ENCODE measurements at places on chromosomes 3 and 15.

DNA sequence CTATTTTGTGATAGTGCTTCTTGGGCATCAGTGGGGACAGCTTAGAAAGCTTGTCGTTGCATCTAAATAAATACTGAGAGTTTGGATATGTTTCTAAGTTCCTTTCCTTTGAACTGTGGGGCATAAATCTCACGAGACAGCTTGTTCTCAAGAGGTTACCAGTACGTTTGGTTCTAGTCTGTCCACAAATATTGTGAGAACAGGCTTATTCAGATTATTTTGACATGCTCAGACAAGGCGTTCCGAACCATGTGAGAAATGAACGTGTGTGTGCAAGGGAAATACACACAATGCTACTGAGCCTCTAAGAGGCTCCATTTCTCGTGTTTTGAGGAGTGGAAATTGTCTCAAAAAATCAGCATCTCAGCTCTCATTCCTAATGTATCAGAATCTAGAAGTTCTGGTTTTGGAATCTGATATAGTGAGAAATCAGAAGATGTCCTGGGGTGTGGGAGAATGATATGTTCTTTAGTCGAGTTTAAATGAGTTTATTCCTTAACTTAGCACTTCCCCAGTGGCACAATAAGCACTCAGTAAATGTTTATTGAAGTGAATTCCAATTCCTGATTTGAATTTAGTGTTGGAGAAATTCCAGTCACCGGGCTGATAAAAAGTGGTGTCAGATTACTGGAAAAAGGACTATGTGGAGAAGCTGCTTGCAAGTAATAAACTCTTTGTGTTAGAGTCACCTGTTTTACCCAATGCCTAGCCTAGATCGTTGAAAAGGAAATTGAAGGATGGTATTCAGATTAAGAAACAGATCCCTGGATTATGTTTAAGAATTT, 481.5 kb downstream of the LPP start:
- DNase-seq, result no peak

DNA sequence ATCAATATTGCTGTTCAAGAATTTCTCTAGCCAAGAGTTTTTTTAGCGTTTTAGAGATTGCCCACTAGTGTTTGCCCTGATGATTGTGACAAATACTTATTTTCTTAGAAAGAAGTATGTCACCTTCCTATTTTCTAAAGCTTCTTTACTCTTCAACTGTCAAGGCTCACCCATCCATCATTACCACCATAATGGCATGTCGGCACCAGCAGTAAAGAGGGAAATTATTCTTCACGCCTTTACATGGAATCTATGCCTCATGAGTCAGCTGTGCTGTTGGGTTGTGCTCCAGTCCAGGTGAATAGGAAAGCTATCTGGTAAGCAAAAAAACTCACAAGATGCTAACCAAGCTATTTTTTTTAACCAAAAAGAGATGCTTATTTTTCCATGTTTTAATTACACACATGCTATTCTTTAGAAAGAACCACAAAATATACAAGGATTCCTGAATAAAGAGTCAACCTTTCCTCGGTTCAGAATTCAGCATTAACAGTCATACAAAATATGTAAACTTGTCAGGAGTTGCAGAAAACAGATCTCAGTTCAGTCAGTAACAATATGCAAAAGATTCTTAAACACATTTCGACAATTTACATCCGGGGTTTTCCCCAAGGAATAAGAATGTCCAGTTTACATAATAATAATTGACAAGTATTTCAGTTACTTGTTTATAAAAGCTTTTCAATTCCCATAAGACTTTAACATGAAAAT, 128.0 kb downstream of the ATP8B4 start:
- no peak for DNase-seq

GRCh38 chr3:121768452-121768851, 18.9 kb upstream of the GOLGB1 start:
- DNase-seq, result no peak

- DNase-seq, result no peak
Measured at GRCh38 chr15:73626072-73626471, 7.1 kb downstream of the NPTN start.

- DNase-seq, result no peak
Measured at GRCh38 chr3:183592821-183593220, 37.3 kb upstream of the KLHL6 start.

DNA sequence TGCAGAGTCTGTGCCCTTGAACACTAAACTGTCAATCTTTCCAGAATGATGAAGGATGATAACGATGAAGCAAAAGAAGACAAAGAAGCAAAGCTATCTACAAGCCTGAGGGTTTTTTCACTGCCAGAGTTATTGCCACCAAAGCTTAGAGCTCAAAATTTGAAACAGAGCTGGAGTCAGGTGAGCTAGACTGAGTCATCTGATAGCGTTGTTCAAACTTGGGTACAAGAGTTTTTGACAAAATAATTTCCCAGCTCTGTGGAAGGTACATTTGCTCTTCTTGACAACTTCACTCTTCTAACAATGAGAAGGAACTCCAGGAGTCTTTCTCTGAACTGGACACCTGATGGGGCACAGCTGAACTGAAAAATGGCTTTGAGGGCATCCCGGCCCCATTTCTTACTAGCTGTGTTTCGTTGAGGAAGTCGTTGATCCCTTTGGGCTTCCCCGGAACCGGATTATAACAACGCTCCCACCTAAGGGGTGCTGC, 715 bp downstream of the MCCC1 start:
- no peak for DNase-seq

- DNase-seq, result peak; percentile 76
Measured at GRCh38 chr3:124565013-124565412, 165.2 kb upstream of the UMPS start.

DNA sequence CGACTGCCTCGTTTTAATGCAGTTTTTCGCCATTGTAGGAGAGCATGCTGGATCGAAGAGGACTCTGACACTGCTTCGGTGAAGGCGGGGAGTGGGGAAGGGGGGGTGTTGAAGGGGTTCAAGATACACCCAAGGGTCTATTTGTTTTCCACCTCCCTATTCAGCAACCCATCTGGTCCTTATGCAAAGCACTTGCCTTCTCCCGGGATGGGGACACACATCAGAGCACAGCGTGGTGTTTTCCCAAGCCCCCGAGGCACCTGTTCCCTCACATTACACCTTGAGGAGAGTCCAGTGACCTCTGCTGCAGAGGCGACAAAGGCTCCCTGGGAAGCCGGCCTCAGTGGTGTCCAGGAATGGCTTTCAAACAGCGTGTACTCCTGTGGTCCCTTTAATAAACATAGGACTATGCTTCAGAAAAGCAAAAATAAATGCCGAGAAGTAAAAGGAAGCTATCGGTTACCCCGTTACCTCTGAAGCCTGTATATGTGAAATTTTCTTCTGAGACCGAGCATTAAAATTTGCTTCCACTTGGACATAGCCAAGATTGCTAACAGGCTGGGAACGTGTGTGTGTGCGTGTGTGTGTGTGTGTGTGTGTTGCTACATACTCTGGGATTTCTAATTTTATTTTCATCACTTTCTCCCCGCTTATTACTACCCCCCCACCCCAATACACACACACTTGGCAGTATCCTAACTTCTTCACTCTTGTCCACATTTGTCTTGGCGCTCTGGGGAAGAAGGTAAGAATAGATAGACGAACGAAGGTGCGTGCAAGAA, 53.2 kb downstream of the CCDC54 start:
- no peak for DNase-seq

DNA sequence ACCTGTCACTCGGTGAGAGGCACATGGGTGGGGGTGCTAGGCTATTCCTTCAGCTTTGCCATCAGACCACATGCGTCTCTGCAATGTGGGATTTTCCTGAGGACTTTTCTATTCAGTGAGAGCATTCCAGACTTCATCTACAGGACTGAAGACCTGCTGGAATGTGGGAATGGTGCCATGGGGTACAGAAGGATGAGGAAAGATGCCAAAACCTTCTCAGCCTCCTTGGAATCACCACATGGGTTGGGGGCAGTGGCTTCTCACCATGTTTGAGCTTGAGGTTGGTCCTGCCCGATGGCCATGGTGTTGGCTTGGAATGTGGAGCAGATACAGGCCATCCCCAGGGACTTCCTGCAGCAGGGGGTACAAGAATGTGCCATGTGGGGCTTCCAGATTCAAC, 80.9 kb upstream of the KLF13 start:
- DNase-seq, result no peak

GRCh38 chr3:82114589-82114988, 353.1 kb upstream of the GBE1 start:
- no peak for DNase-seq

DNA sequence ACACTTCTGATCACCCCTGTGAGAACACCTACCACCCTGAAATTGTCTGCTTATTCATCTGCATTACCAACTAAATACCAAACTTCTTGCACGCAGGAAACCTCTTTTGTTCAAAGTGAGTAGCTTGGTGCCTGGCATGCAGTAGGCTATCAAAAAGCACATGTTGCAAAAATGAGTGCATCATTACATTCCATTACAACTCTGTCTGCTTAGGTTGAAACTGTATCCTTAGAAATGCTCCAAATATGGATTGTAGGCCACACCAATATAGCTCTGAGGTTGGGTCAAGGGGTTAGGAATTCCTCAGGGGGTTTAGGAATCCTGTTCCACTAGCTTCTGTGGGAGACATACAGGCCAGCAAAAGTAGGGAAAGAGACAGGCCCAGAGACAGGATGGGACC, 107.2 kb downstream of the THRB start:
- no peak for DNase-seq

- DNase-seq, result no peak
Measured at GRCh38 chr3:161647936-161648470, 151.4 kb downstream of the OTOL1 start.

GRCh38 chr3:182812123-182812522, 18.8 kb downstream of the ATP11B start:
- no peak for DNase-seq

DNA sequence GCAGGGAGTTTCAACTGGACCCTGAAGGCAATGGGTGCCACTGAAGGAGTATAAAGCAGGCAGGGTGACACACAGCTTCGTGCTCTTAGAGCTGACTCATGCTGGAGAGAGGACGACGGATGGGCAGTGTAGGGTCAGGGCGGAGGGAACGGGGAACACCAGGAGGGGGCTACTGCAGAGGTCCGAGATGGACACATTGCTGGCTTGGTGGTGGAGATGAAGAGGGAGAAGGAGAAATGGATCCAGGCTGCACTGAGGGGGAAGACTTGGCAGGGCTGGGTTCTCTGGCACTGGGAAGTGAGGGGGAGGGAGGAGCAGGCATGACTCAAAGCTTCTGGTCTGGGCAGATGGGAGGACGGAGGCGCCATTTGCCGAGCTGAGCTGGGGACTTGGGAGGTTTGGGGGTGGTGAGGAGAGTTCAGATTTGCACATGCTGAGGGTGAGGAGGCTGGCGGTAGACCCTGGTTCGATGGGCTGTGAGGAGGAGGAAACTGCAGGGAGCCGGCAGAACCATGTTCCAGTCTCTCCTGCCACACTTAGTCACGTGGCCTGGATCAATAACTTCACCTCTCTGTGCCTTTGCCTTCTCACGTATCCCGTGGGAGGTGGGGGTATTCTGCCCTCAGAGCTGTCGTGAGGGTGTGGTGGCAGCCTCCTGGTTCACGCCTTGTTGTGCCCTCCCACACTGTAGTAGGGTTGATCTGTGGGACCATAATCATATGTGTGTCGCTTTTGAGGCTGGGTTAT, 4.6 kb upstream of the KCTD6 start:
- DNase-seq, result no peak

GRCh38 chr15:36432161-36432560, 147.3 kb upstream of the CDIN1 start:
- no peak for DNase-seq

DNA sequence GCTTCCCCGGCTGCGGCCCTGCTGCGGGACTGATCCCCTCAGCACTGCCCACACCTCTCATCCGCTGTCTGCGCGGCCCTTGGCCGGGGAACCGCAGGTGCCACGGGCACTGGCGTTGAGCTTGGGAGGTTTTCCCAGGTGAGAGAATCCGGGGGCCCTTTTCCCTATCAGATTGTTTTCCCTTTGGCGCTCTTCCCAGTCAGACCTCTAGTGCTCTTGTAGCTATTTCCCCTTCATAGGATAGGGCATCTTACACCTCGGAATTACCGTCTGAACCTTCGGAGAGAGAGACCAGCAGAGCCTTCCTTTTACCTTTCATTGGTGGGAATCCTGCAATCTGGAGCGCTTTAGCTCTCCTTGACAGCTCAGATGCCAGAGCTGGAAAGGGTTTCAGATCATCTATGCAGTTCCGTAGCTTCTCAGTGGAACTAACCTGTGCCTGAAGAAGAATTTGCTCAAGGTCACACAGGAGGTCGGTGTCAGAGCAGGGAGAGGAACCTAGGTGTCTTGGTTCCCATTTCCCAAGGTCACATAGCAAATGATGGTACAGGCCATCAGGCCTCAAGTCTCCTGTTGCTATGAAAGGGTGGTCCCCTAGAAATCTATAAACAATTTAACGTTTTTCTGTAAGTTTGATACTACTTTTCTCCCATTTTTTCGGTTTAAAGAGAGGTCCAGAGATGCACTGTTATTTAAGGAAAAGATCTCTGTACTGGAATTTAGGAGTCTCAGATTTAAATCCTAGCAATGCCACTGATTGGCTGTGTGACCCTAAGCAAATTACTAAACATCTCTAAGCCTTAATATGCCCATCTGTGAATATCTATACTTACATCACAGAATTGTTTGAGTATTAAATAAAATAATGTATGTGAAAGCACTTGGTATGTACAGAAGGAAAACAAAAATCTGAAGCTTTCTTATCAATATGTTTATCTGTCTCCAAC, 916 bp downstream of the IDH3A start:
- DNase-seq, result no peak

DNA sequence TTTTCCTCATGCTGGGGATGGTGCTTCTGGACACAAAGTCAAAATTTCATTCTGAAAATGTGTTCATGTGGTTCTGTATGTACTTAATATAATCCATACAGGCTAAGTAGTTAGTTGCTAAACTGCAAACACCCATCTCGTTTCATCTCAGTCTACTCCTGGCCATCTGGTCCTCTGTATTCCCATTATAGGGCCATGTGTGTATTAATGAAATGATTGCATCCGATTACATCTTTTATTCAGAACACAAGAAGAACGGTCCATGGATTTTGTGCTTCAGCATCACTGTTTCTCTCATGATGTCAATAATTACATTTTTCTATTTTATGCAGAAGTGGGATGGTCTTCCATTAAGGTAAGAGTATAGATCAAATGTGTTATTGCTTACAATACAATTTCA, 6.1 kb upstream of the GJD2 start:
- DNase-seq, result no peak

DNA sequence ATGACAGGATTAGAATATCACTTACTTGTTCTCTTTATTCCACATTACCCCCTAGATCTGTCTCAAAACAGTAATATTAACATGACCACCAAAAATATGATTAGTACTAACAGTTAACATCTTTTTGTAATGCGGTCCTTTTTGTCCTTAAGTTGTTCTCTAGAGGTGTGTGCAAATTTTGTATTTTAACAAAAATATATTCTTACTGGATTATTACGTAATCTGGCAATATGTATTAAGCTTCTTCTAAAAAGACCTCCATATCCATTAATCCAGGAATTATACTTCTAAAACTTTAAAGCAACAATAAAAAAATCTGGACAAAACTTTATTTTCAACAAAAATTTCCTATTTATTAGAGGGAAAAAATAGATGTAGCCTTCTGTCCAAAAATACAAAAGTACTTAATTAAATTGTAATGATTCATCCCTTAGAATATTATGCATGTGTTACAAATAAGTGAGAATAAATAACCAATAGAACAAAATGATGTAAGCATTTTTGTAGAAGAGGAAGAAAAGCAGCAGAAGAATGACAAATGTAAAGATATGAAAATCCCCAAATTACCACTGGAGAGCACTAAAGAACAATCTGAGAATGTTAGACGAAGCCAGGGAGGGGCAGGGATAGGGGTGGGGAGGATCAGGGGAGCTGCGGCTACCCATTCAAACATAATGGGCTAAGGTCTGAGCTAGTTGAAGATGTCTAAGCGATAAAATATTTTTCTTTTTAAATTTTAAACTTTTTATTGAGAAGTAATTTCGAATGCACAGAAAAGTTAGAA, 945.6 kb downstream of the MCTP2 start:
- no peak for DNase-seq

Measured in NCI-H1930 (cell line).